ENCODE measurements at places on chromosomes 4 and X.
A peak's percentile ranks its signal among the peaks of the same experiment; 100 is the strongest.

GRCh38 chr4:107736037-107736436, 16.0 kb upstream of the PAPSS1 start:
- no peak for DNase-seq

GRCh38 chrX:13092455-13092941, 48.1 kb upstream of the FAM9C start:
- DNase-seq, result peak; percentile 42

DNA sequence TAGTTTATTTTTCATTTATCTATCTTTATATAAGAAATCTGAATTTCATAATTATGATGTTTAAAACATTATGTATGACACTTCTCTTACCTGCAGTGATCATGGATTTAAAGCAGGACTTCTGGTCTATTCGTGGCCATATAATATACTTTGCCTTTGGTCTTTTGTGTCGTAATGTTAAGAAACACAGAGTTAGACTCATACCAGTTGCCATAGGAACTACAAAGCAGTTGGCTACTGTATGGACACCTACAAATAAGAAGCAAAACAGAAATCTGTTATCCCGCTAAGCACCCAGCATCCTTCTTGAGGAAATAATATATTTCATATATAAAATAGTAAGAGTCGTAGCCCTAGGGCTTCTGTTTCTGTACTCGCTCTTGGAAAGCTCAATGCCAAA, 4.3 kb downstream of the SEPSECS start:
- no peak for DNase-seq

DNA sequence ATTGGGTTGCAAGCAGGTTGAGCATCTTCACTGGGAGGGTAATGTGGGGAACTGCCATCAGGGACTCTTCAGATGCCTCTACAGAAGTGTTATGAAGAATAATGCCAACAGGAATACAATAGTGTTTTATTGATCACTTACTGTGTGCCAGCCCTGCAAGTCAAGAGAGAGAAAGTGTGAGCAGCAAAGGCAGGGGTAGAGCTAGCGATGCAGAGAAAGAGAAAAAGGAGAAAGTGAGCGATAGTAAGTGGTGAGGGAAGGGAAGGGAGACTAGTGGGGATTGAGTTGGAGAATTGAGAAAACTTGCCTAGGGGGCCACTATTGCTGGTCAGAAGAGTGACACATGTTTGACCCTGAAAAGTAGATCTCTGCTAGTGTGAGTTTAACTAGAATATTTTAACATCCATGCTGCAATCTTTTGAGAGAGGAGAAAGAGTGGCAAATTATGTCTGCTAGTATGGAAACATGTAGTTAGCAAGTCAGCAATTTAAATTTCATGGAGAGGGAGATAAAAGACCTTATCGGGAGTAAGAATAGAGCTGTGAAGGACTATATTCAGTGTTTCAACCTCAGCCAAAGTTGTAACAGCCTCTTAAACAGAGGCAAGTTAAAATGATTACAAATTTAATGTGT, 12.2 kb downstream of the AFF1 start:
- DNase-seq, result no peak

DNA sequence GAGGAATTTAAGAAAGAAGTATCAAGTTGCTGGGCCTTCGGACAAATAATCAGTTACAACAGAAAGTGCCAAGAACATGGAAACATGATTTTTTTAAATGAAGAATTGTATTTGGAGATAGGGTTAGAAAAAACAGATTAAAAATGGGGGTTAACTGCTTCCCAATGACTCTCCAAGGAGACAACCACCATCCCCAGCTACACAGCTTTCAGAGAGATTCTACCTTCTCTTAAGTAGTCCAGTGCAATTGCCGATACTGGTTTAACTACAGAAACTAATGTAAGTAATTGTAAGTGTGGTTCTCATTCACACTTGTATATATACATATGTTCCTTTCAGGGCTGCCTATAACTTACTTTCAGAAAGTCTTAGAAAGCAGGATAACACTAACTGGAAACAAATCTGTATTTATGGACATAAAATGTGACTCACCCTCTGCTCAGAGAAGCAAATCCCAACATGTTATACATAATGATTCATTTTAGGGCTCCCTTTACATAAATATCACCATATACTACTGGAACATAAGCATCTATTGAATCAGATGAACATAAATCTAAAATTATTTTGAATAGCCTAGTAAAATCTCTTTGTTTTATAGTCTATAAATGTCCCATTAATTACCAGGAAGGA, 248.9 kb upstream of the UGT8 start:
- no peak for DNase-seq

- no peak for DNase-seq
Observed at GRCh38 chr4:30116401-30116800, 603.8 kb upstream of the PCDH7 start.

DNA sequence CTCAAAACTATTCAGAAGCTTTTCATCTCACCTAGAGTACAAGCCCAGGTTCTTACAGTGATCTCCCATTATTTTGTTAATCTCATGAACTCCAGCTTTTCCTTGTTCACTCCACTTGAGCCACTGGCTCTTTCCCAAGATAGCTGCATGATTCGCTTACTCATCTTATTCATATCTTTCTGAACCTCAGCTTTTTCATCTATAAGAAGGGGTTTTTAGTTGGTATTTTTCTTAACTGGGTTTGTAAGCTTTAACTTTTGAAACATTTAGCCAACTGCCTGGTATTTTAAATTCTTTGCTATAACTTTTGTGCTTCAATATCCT, 24.0 kb downstream of the GIMD1 start:
- no peak for DNase-seq

DNA sequence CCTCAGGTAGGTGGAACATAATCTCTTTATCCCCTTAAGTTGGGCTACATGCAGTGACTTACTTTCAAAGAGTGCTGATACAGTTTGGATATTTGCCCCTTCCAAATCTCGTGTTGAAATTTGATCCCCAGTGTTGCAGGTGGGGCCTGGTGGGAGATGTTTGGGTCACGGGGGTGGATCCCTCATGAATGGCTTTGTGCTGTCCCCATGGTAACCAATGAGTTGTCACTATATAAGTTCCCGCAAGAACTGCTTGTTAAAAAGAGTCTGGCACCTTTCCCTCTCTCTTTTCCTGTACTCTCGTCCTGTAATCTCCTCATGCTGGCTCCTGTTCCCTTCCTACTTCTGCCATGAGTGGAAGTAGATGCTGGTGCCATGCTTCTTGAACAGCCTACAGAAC, 71.3 kb downstream of the GLRA3 start:
- DNase-seq, result no peak

- no peak for DNase-seq
Observed at GRCh38 chrX:21487832-21488231, 113.6 kb downstream of the CNKSR2 start.

Measured in stimulated activated CD8-positive, alpha-beta memory T cell treated with anti-CD3 and anti-CD28 coated beads, Interleukin-2, amount 100 ng/mL, for 1 hour (primary cell).